ENCODE measurements at places on chromosomes 3 and 15. TPM values are rescaled to one million over a fixed set of nuclear protein-coding genes. Genes with fewer than 3 reads are reported as not detected.

The SACM1L gene
- total RNA-seq, result 93.7 TPM

The TRIM42 gene
- not detected for total RNA-seq

DNA sequence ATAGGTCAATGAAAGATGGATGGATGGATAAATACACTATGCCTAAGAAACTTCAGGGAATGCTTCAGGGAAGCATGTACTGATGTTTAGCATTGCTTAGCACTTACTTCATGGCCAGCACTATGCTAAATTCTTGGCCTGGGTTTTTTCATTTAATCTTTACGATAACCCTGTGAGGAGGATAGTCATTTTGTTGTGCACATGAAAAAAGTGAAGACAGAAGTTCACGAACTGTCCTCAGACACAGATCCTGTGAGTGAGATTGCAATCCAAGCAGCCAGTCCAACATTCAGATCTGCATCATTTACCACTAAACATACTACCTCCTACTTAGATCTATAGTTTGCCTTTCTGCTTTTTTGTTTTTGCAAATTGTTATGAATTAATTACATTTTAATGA, 510.8 kb upstream of the AGTR1 start:
- H3K27ac ChIP-seq, result no peak overlapping the region
- H3K4me1 ChIP-seq, result no peaks in the 10 kb centered on the region
- H3K36me3 ChIP-seq, result no peaks in the 10 kb centered on the region
- no peaks in the 10 kb centered on the region for H3K27me3 ChIP-seq

DNA sequence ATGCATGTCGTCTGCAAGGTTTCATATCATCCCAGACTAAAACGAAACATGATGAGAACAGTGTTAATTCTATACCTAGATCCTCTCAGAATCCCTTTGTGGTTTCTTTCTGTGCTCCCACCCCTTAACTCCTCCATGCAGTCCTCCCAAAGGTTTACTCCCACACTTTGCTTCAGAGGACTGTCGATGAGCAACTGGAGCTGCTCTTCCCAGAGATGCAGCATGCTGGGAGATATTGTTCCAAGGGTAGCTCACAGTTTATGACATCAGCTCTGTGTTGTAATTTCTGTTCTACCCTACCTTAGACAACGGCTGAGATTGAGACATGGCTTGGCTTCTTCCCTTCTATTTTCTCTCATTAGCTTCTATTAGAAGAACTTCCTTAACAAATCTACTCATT, 313.0 kb upstream of the COL8A1 start:
- H3K36me3 ChIP-seq, result no peaks in the 10 kb centered on the region
- H3K27me3 ChIP-seq, result no peaks in the 10 kb centered on the region
- H3K4me1 ChIP-seq, result no peaks in the 10 kb centered on the region
- no peak for DNase-seq
- H3K4me3 ChIP-seq, result no peak overlapping the region
- H3K27ac ChIP-seq, result no peak overlapping the region

DNA sequence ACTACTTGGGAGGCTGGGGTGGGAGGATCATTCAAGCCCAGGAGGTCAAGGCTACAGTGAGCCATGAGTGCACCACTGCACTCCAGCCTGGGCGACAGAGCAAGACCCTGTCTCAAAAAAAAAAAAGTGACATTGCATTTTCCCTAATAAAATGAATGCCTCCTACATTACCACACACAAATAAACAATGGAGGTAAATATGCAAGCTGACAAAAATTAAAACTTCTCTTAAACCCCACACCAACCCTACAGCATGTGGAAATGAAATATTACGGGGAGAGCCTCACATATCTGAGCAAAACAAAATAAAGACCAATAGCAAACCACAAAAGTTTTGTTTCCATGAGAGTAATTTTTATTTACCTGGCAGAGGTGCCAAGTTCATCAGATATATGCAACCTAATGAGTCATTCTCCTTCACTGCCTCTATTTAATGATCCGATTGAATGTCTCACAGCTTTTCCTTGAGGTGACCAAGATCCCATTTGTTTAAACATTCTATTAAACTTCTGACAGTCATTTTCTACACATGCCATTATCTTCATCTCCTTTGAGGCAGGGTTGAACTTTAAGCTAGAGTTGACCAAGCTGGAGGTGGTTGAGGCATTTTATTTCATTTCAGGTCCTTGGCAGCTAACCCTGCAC, 9.4 kb upstream of the CAV3 start:
- no peaks in the 10 kb centered on the region for H3K36me3 ChIP-seq
- DNase-seq, result no peak
- no peak overlapping the region for H3K27ac ChIP-seq
- H3K27me3 ChIP-seq, result no peaks in the 10 kb centered on the region
- H3K4me1 ChIP-seq, result no peaks in the 10 kb centered on the region

The KLF13 gene
- 92.1 TPM for total RNA-seq

DNA sequence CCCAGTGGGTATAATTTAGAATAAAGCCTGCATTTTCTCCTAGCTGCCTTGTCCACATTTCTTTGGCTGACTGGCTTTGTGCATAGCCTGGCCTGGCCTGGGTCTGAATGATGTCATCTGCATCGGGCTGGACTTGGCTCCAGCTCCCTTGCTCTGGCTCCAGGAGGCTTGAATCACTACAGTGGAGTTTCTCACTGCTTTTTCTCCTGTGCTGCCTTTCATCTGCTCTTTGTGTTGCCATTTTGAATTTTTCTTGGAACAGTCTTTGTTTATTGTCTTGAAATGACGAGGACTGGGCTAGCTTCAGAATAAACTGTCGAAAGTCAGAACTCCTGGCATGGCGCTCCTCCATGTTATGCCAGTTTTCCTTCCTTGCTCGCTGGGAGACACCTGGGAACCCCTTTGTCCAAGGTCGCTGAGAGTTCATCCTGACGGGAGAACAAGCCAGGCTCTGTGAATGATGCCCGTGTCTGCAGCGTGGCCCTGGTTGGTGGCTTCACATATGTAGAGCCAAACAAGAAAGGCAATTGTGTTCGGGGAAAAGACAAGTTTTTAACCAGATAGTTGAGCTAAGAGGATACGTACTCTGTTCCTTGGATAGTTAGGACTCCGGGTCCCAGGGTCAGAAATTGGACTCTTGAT, 258.9 kb downstream of the PDZRN3 start:
- no peak overlapping the region for H3K27ac ChIP-seq
- no peak for DNase-seq
- H3K36me3 ChIP-seq, result no peaks in the 10 kb centered on the region
- no peak overlapping the region for H3K4me3 ChIP-seq

DNA sequence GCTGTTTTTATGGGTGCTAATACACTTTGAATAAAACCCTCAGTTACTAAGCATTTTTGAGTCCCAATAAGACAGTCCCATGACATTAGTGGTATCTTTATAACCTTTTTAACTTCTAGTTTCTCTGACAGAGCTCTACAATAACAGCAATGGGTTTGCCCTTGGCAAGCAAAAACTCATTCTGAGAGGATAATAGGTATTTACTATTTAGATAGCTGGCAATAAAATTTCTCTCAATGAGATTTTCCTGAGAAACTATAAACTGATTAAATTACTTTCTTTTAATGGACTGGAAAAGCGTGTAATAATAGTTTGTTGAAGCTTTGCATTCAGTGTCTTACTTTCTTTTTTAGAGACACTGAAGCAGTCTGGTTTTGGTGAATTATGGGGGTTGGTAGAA, 168.0 kb upstream of the MLF1 start:
- H3K27me3 ChIP-seq, result no peaks in the 10 kb centered on the region
- H3K36me3 ChIP-seq, result no peaks in the 10 kb centered on the region
- H3K4me3 ChIP-seq, result no peak overlapping the region
- no peak overlapping the region for H3K27ac ChIP-seq
- no peaks in the 10 kb centered on the region for H3K4me1 ChIP-seq
- no peak for DNase-seq

The PGBD4 gene
- 1.4 TPM for total RNA-seq

DNA sequence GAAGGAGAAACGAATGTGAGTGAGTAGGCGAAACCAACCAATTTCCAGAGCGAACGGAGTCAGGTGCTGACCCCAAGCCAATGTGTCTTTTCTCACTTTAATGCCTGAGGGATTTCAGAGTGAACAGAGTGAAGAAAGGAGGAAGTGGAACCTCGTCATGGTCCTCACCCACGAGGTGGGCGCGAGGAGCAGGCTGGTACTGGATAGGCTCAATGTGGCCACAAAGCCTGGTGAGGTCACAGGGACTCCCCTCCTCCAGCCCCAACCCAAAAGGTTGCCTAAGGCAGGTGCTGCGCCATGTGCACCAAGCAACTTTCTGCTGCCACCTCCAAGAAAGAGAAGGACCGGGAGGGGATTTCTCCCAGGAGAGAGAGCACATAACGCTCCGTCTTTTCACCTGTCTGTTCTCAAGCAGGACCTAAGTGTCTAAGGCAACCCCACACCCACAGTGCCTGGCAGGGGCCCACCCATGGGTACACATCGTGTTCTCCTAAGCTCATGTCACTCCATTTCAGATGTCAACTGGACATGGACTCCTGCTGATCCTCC, 3.8 kb downstream of the NRROS start:
- H3K4me3 ChIP-seq, result no peak overlapping the region
- no peak overlapping the region for H3K27ac ChIP-seq
- peaks cover 92% of the 10 kb centered on the region for H3K4me1 ChIP-seq
- H3K27me3 ChIP-seq, result no peaks in the 10 kb centered on the region
- peak; percentile 94 for DNase-seq
